ENCODE measurements at places on chromosomes 12 and 14.

GRCh38 chr14:59306775-59307174 is 118.3 kb downstream of the DAAM1 start:
- no peak for DNase-seq

- DNase-seq: no peak
Observed at GRCh38 chr14:62736048-62737043, 308.9 kb downstream of the KCNH5 start.

- no peak for DNase-seq
Observed at GRCh38 chr12:7099290-7099996, 7.2 kb upstream of the C1R start.

GRCh38 chr12:10965476-10965875 is 21.2 kb downstream of the TAS2R50 start:
- no peak for DNase-seq

All from stimulated activated CD4-positive, alpha-beta T cell treated with anti-CD3 and anti-CD28 coated beads, Interleukin-2, amount 100 ng/mL, for 24 hours (primary cell).